ENCODE measurements at places on chromosomes 2 and 18.
A peak's percentile ranks its signal among the peaks of the same experiment; 100 is the strongest.

GRCh38 chr2:28134262-28134812 is 243.8 kb downstream of the BABAM2 start:
- DNase-seq, result peak; percentile 55

DNA sequence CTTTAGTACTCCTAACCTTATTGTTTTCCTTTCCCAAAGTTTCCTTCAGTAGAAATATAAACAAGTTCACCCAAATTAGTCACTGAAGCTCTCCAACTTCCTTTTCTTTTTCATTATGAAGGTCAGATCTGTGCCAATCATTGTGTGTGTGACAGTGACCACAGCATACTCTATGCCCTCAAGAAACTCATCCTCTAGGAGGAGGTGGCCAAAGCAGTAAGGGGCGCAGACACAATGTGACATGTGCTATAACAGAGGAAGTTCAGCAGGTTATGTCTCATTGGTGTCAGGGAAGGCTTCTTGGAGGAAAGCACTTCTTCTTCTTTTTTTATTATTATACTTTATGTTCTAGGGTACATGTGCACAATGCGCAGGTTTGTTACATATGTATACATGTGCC is 60.0 kb upstream of the PSME4 start:
- DNase-seq, result no peak

GRCh38 chr2:206112108-206112507 is 26.1 kb upstream of the INO80D start:
- DNase-seq, result no peak

DNA sequence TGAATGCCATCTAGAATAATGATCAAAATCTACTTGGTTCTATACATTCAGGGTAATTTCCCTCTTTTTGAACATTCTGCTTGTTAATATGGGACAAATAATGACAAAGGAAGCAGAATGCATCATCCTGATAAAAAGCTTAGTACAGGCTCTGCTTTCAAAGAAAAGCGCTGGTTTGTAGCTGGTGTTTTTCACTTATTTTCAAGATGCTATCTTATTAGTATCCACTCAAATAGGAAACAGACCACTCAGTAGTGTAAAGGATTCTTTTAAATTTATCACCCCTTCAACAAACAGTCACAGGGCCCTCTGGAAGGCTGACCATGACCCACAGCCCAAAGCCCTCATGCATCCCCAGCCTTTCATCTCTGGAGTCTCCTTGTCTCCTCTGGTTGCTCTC is 18.0 kb upstream of the AFF3 start:
- DNase-seq, result no peak

DNA sequence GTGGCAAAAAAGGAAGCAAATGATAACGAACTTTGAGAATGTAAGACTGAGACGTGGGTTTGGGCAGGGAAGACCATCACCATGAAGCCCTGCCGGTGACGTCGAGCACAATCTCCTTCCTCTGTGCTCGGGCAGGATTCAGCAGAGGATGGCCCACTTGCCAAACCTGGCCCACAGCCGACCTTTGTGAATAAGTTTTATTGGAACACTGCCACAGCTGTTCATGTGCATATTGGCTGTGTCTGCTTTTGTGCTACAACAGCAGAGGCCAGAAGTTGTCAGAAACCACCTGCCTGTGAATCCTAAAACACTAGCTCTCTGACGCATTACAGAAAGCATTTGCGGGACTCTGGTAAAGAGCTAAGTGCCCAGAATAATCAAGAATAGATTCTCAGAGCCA is 223.9 kb downstream of the MYT1L start:
- DNase-seq, result no peak

DNA sequence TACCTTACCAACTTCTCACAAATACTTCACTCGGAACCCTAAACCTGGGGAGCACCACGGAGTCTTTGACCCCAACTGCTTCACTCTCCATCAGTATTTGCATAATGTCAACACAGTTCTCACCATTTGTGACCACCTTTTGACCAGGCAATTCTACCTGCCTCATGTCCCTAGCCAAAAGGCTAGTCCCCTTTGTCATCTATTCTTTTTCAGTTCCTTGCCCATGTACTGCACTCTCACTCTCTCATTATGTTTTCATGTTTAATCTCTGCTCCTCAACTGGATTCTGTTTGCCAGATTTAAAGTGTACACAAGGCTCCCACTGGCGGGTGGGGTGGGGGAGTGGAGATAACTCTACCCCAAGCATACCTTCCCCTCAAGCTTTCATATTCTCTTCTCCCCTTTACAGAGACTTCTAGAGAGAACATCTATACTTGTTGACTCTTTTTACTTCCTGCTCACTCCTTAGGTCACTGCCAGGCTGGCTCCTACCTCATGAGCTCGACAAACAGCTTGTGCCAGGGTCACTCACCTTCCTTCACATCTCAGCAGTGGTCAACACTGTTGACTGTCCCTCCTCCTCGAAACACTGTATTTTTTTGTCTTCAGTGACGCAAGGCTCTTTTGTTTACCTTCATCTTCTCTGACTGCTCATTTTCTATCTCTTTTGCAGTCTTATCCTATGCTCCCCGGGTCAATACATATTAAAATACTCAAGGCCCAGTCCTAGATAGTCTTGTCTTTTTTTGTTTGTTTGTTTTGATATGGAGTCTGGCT is 88.7 kb upstream of the MAP4K3 start:
- DNase-seq, result no peak

- DNase-seq, result no peak
Measured at GRCh38 chr18:25137197-25137472, 214.8 kb downstream of the ZNF521 start.

DNA sequence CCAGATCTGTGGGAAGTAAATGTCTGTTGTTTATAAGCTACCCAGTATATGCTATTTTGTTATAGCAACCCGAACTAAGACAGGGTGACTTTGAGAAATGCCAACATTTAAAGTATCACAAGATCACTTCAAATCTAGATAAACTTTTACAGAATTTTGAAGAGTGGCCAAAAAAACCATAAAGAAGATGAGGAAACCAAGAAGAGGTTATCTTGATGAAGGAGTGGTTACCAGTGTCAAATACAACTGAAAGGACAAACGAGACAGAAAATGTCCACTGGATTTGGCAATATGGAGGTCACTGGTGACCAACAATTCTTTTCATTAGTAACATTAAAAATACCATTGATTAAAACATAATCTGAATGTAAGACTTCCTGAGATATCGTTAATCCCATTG is 235.7 kb downstream of the DYM start:
- DNase-seq, result no peak

DNA sequence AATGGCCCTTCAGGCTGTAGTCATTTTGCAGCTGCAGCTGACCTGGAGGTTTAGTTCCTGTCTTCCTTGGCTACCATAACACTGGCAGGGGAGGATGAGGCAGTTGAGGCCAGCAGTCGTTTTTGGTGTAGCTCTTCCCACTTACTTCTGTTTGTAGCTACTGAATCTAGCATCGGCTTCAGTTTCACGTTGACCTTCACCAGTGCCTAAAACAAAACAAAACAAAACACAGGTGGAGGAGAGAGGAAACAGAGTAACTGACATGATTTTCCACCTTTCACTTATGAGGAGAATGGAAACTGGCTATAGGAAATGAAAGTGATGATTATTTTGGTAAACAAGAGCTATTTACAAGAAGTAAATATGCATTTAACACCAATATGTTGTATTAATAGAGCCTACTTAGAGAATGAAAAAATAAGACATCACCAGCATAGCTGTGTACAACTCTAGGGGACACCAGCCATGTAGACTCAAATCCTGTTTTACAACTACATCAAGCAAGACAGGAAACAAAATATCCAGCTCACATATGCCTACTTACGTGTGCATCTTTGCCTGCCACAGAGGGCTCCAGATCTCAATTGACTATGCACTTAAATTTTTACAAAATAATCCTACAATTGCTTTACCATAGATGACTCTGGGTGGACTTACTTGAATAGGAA is 236.9 kb downstream of the AGPS start:
- DNase-seq, result no peak

GRCh38 chr2:8435608-8436007 is 246.2 kb upstream of the ID2 start:
- DNase-seq, result no peak

GRCh38 chr2:102356381-102356712 is 751 bp downstream of the IL18R1 start:
- no peak for DNase-seq

DNA sequence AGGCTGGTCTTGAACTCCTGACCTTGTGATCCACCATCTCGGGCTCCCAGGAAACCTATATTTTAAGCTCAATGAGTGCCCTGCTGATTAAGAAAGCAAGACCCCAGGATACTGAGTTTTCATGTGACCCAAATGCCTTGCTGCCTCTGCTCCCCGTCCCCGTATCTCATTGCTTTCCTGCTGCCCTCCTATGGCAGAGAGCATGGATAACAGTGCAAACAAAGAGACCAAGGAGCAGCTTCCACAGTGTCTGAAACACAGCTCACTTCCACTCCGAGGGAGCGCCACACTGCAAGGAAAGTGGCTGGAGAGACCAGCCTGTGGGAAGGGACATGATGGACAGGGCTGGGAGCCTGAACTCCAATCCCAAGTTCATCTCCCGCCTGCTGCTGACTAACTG is 246.8 kb downstream of the TMEM182 start:
- no peak for DNase-seq

- DNase-seq, result no peak
Measured at GRCh38 chr18:136433-136832, 21.9 kb upstream of the USP14 start.

DNA sequence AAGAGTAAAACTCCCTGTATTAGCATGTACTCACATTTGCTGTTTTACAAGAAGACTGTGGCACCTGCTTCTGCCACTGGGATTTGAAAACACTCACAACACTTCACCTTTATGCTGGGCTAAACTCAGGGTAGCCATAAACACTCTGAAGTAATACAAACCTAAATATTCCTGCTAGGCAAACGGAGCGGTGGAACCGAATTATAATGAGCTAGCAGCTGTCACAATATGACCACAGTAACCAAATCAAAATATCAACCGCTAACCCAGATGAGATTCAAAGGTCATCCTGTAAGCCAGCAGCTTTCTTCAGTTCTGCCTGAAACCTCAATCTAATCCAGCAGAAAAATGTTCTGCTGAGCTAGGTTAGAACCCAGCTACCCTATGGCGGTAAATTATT is 132.1 kb downstream of the TCF4 start:
- no peak for DNase-seq

DNA sequence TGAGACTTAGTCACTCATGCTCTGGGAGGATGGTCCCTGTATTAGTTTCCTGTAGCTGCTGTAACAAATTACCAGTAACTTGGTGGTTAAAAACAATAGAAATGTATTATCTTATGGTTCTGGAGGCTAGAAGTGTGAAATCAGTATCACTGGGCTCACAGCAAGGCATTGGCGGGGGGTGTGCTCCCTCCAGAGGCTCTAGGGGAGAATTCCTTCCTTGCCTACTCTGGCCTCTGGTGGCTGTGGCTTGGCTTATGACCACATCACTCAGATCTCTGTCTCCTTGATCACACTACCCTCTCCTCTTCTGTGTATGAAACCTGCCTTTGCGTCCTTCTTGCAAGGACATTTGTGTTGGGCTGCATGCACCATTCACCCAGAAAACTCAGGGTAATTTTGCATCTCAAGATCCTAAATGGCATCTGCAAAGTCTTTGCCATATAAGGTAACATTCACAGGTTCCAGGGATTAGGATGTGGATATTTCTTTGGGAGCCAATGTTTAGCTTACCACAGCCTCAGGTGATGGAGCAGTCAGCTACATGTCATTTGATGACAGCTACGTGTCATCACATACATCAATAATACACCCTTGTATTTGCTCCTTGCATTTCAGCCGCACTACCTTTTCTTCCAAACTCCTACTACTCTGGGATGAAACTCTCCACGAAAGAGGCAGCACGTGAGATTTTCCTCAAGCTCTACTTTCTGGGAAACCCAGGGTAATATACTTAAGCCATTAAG is 49.6 kb upstream of the POU3F3 start:
- no peak for DNase-seq

- no peak for DNase-seq
Measured at GRCh38 chr18:64234321-64234720, 85.4 kb upstream of the LINC00305 start.

GRCh38 chr2:43934567-43934966 is 61.2 kb downstream of the LRPPRC start:
- no peak for DNase-seq

- DNase-seq, result no peak
Measured at GRCh38 chr2:57562495-57562894, 484.1 kb upstream of the VRK2 start.

- no peak for DNase-seq
Measured at GRCh38 chr2:126896471-126896870, 2.2 kb upstream of the TEX51 start.

GRCh38 chr2:202270487-202270886 is 4.9 kb downstream of the NOP58 start:
- no peak for DNase-seq

DNA sequence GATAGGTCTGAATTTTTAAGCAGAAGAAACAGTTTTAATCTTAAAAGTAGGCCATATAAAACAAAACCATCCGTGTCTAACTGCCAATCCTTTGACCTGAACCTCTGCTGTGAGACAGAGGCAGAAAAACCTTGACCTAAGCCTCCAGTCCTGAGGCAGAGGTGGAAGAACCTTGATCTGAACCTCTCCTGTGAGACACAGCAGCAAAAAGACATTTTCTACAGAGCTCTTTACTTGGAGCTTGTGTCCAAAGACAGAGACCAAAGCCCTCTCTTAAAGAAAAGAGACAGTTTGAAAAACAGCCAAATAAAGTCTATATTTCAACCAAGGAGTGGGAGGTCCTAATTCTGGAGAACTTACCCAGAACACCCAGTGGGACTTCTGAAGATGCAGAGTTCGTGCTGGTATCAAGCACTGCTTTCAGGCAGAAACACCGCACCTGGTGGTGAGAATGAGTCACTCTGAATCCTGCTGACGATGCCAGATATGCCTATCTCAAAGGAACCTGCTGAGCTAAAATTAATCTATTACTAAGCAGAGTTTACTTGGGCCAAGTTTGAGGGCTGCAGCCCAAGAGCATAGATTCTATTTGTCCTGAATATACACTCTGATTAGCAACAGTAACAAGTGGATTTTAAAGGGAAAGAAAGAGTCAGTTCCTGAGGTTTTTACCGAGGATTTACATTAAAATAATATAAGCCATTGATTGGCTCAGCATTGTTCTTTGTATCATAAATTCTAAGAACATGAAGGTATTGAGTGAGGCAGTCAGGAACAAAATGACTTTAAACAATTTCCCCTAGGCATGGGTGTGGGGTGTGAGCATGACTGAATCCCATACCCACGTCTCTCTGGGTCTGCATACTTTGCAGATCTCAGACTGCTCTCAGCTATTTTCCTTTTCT is 806.4 kb downstream of the TRIB2 start:
- DNase-seq, result no peak

DNA sequence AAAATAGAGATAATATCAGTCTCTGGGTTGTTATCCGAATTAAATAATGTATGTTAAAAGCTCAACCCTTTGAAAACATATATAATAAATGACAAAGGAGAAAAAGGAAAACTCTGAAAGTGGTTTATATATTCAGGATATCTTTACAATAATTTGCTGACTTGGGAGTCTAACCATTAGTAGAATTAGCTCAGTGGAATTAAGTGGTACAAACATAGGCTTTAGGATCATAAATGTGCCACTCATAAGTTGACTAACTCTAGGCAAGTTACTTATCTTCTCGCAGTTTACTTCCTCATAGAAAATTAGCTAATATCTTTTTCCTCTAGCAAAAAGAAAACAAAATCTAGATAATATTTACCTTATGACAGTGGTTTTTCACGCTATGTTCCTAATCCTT is 44.6 kb downstream of the HEATR5B start:
- no peak for DNase-seq

GRCh38 chr2:203797712-203798111 is 69.9 kb upstream of the CTLA4 start:
- DNase-seq, result no peak

GRCh38 chr18:43596105-43596712 is 318.9 kb upstream of the SYT4 start:
- no peak for DNase-seq

All from ovary (tissue), 10 donors.